ENCODE measurements at places on chromosomes 7 and 10. TPM values are rescaled to one million over a fixed set of nuclear protein-coding genes. Genes with fewer than 3 reads are reported as not detected.
A peak's percentile ranks its signal among the peaks of the same experiment; 100 is the strongest.

Gene GARIN1A
- total RNA-seq = 0.35 TPM

Gene GRID2IP
- total RNA-seq = 0.21 TPM

GRCh38 chr7:100430493-100431285, 1.1 kb downstream of the MEPCE start:
- no peak for DNase-seq
- H3K27me3 ChIP-seq = no peaks in the 10 kb centered on the region
- H3K4me1 ChIP-seq = peaks cover 27% of the 10 kb centered on the region
- H3K4me3 ChIP-seq = peak overlapping the region; percentile 77
- H3K27ac ChIP-seq = peak overlapping the region; percentile 100
- no peaks in the 10 kb centered on the region for H3K36me3 ChIP-seq

GRCh38 chr7:28942168-28942567, 16.0 kb downstream of the TRIL start:
- H3K4me3 ChIP-seq = no peak overlapping the region
- no peaks in the 10 kb centered on the region for H3K27me3 ChIP-seq
- no peak for DNase-seq
- H3K36me3 ChIP-seq = no peaks in the 10 kb centered on the region

- H3K4me1 ChIP-seq = no peaks in the 10 kb centered on the region
- no peaks in the 10 kb centered on the region for H3K36me3 ChIP-seq
- no peaks in the 10 kb centered on the region for H3K27me3 ChIP-seq
- H3K27ac ChIP-seq = no peak overlapping the region
- no peak overlapping the region for H3K4me3 ChIP-seq
Observed at GRCh38 chr10:51459476-51459875, 239.9 kb downstream of the CSTF2T start.

DNA sequence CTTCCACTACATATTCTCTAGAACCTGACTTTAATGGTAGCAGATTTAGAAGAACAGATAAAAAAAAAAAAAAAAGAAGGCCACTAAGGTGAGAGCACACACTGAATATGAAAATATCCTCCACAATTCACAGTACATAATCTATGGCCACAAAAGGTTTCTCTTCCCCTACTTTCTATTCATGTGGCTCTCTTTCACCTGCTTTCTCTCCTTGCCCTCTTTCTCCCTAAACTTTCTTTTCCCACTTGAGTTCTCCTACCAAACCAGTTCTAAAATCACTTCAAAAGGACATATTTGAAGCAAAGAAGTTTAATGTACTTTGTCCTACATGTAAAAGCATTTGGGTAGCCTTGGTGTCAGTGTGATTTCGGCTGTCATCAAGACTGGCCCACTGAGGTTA, 18.5 kb upstream of the DLX6 start:
- peaks cover 40% of the 10 kb centered on the region for H3K27me3 ChIP-seq
- H3K27ac ChIP-seq = no peak overlapping the region
- no peak overlapping the region for H3K4me3 ChIP-seq
- H3K36me3 ChIP-seq = no peaks in the 10 kb centered on the region
- no peak for DNase-seq
- no peaks in the 10 kb centered on the region for H3K4me1 ChIP-seq

- H3K27me3 ChIP-seq = no peaks in the 10 kb centered on the region
- H3K4me1 ChIP-seq = no peaks in the 10 kb centered on the region
- H3K27ac ChIP-seq = no peak overlapping the region
- DNase-seq = no peak
- H3K4me3 ChIP-seq = no peak overlapping the region
Observed at GRCh38 chr7:129450295-129450694, 16.1 kb downstream of the STRIP2 start.

DNA sequence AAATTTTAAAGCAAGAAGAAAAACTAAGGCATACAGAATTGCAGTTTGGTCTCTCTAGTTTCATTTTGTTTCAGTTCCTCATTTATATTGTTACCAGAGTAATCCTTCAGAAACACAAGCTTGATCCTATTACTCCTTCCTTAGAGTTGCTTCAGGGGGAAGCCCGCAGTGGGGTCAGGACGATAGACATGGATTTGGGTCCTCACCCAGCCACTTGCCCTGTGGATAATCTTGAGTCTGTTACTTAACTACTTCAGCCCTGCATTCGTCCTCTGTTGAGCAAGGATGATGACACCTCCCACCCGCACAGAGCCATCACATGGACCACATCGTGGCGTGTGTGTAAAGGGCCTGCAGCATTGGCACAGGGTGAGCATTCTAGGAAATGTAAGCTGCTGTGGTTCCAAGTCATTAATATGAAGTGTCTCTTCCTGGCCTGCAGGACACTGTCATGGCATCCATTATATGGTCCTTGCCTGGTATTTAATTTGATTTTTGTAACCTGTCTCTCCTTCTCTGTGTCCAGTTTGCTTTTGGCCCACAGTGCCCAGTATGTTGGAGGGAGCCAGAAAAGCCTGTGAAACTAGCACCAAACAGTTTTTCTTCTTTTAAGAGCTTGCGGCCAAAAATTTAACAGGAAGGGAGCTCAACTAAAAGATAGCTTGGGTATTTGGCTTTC, 111.2 kb downstream of the EEPD1 start:
- H3K27ac ChIP-seq = peak overlapping the region; percentile 37
- H3K4me3 ChIP-seq = no peak overlapping the region
- H3K27me3 ChIP-seq = no peaks in the 10 kb centered on the region
- DNase-seq = no peak
- H3K36me3 ChIP-seq = no peaks in the 10 kb centered on the region

GRCh38 chr7:71278257-71278656, 146.3 kb downstream of the GALNT17 start:
- H3K27me3 ChIP-seq = no peaks in the 10 kb centered on the region
- DNase-seq = no peak
- no peaks in the 10 kb centered on the region for H3K4me1 ChIP-seq
- H3K36me3 ChIP-seq = no peaks in the 10 kb centered on the region

GRCh38 chr10:95742485-95742884, 13.5 kb upstream of the ENTPD1 start:
- peak; percentile 42 for DNase-seq
- no peaks in the 10 kb centered on the region for H3K27me3 ChIP-seq
- H3K4me3 ChIP-seq = no peak overlapping the region
- peaks cover 4% of the 10 kb centered on the region for H3K4me1 ChIP-seq
- H3K36me3 ChIP-seq = no peaks in the 10 kb centered on the region
- peak overlapping the region; percentile 20 for H3K27ac ChIP-seq

GRCh38 chr10:22315455-22316285, 518 bp upstream of the COMMD3 start:
- peak overlapping the region; percentile 65 for H3K4me3 ChIP-seq
- no peaks in the 10 kb centered on the region for H3K36me3 ChIP-seq
- no peaks in the 10 kb centered on the region for H3K27me3 ChIP-seq
- no peak for DNase-seq
- H3K4me1 ChIP-seq = peaks cover 3% of the 10 kb centered on the region
- H3K27ac ChIP-seq = peak overlapping the region; percentile 94

DNA sequence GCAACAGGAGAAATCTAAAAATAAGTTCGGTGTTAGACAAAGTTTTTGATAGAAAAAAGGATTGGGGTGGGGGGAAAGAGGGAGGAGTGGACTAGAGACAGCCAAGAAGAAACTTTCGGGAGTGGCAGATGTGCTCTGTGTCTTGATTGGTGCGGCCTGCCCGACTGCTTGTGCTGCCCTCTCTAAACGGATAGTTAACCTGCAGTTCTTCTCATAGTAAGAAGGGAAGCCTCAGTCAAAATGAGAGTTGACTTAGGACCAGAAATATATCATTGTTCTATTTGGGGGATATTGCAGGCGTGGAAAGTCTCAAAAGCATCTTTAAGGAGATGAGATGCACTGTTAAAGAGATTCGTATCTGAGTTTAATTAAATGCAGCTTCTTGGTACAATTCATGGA, 39.3 kb downstream of the UBE3C start:
- no peak overlapping the region for H3K27ac ChIP-seq
- H3K4me1 ChIP-seq = no peaks in the 10 kb centered on the region
- H3K27me3 ChIP-seq = no peaks in the 10 kb centered on the region
- H3K36me3 ChIP-seq = no peaks in the 10 kb centered on the region

DNA sequence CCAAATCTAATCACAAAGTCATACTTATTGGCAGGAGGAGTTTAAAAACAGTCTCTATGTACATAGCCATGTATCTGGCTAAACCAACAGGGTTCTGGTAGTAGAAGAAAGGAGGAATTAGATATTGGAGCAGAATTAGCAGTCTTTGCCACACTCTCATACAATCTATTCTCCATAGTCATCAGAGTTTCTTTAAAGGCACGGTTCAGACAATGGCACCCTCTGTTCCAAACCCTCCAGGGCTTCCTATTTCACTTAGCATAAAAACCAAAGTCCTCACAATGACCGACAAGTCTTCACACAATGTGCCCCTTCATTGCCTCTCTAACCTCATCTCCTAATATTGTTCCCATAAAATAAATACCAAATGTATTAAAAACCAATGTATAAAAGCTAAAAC, 12.7 kb downstream of the ZNF438 start:
- no peak overlapping the region for H3K4me3 ChIP-seq
- no peaks in the 10 kb centered on the region for H3K27me3 ChIP-seq
- H3K36me3 ChIP-seq = no peaks in the 10 kb centered on the region
- DNase-seq = no peak
- H3K27ac ChIP-seq = no peak overlapping the region

- no peaks in the 10 kb centered on the region for H3K36me3 ChIP-seq
- H3K4me3 ChIP-seq = no peak overlapping the region
- no peak for DNase-seq
- H3K27ac ChIP-seq = no peak overlapping the region
Observed at GRCh38 chr10:94282369-94282768, 80.4 kb downstream of the NOC3L start.

DNA sequence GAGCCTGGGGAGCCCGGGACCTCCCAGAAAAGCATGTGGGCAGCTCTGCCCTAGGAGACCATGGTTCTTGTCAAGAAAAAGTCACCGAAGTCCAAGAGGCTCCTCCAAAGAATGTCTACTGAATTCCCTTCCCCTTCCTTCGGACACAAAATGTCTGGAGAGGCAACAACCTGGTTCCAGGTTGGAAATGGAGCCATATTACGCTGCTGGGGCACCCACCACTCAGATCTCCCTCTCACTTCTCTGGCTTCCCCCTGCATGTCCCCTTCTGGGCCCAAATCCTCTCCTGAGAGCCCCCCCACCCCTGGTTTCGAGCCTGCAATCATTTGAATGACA, 52.6 kb downstream of the RGS10 start:
- no peaks in the 10 kb centered on the region for H3K36me3 ChIP-seq
- H3K4me1 ChIP-seq = no peaks in the 10 kb centered on the region
- DNase-seq = no peak
- no peak overlapping the region for H3K27ac ChIP-seq

DNA sequence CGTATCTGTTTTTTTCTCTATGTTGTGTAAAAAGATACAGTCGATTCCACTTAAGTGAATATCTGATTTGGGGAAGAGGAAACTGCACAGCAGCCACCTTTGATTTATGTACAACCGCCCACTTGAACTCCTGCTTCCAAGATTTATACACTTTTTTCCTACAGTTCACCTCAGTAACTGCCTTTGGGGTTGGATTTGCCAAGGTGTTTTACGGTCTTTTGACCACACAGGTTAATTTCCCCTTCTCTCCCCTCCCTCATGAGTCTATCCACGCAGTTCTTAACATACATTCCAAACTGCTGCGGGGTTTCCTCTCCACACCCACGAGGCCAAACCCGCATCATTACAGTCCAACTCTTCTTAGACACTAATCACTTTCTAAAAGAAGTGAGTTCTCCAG, 277.0 kb downstream of the USP6NL start:
- DNase-seq = no peak
- H3K27me3 ChIP-seq = no peaks in the 10 kb centered on the region
- H3K4me3 ChIP-seq = no peak overlapping the region
- H3K27ac ChIP-seq = no peak overlapping the region

DNA sequence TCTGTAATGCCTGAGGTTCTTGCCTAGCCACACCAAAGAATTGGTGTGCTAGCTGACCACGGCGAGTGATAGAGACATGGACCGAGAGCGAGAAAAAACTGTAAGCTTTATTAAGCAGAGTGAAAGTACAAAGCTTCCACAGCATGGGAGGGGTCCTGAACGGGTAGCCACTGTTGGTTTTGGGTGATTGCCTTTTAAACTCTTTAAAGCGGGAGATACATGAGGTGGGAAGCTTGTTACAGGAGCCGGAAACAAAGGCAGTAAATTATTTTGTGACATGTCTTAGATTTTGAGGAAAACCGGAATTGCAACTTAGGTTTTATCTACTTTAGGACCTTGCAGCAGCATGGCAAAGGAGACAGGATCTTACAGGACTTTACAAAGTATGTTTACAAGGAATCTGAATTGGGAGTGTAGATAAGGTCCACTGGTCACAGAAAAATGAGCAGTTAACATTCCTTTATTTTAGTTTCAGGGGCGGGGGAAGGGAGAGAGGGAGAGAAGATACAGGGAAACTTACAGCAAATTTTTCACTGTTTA, 252.7 kb upstream of the MBL2 start:
- H3K27me3 ChIP-seq = no peaks in the 10 kb centered on the region
- H3K4me3 ChIP-seq = no peak overlapping the region
- DNase-seq = no peak
- no peaks in the 10 kb centered on the region for H3K36me3 ChIP-seq

DNA sequence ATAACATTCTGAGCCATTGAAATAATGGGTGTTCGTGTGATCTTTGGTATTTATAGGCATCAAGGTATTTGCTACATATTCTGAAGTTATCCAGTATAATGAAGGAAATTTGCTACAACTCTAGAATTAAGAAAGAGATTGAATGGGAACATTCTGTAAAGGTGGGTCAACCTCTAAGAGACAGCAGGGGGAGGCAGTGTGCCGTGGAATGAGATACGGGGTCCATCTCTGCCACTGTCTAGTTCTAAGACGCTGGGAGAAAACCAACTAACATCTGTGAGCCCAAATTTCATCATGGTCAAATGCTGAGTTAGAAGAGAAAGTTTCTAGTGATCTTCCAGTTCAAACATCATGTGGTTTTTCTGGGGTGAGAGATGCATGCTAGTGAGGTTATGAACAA, 368.9 kb downstream of the SORCS1 start:
- no peaks in the 10 kb centered on the region for H3K4me1 ChIP-seq
- no peaks in the 10 kb centered on the region for H3K36me3 ChIP-seq
- no peaks in the 10 kb centered on the region for H3K27me3 ChIP-seq
- no peak overlapping the region for H3K4me3 ChIP-seq

DNA sequence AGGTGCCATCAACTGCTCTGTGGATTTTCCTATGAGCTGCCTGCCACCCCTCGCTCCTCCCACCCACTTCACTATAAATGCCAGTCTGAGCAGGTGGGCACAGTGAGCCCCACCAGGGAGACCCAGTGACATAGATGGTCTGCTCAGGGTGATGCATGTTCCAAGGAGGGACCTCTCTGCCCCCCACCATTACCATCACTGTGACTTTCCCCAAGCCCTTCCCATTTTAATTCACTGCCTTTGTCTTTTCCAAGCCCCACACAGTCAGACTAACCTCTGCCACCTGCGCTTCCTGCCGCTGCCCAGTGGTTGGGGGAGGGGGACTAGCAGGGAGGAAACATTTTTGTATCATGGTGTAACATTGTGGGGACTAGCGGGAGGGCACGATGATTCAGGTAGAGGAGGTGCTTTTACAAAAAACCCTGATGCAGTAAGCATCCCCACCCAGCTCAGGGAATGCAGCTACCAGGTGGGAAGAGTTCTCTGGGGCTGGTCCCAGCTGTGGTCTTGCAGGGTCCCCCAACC, 24.6 kb downstream of the PRSS2 start:
- H3K4me3 ChIP-seq = no peak overlapping the region
- no peaks in the 10 kb centered on the region for H3K36me3 ChIP-seq
- peaks cover 10% of the 10 kb centered on the region for H3K27me3 ChIP-seq

GRCh38 chr10:47282005-47282656, 17.9 kb upstream of the GDF10 start:
- no peaks in the 10 kb centered on the region for H3K36me3 ChIP-seq
- no peak overlapping the region for H3K4me3 ChIP-seq
- DNase-seq = no peak

- no peak for DNase-seq
- H3K27me3 ChIP-seq = no peaks in the 10 kb centered on the region
- no peak overlapping the region for H3K4me3 ChIP-seq
Observed at GRCh38 chr10:126063353-126063791, 167.0 kb downstream of the FANK1 start.

GRCh38 chr7:11120068-11120664, 146.5 kb downstream of the PHF14 start:
- H3K4me3 ChIP-seq = no peak overlapping the region
- H3K4me1 ChIP-seq = no peaks in the 10 kb centered on the region
- H3K36me3 ChIP-seq = no peaks in the 10 kb centered on the region
